ENCODE measurements at places on chromosomes 12 and 14.

- DNase-seq, result no peak
Measured at GRCh38 chr12:27619308-27619707, 76.9 kb upstream of the REP15 start.

DNA sequence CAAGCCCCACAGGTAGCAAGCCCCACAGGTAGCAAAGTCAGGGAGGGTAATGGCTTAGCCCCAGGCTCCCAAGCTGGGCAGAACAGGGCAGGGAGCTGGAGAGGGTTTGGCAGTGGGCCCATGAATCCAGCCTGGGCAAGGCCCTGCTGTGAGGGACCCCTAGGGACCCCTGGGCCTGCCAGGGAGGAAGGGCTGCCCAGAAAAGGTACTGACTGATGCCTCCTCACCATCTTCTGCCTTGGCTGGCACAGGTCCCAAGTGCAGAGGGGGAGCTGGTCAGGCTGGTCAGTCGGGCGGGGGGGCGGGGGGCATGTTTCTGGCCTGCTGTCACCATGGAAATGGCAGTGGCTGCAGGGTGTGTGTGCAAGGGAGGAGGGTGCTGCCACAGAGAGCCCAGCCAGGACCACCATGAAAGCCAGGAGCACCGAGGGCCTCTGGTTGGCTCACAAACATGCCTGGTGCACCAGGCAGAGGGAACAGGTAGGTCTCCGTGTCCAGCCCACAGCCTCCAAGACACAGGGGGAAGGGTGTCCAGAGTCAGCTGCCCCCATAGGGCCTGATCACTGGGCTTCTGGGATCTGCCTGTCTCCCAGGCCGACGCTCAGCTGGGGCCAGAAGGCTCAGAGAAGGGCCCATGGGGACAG is 1.5 kb upstream of the CRIP2 start:
- no peak for DNase-seq

DNA sequence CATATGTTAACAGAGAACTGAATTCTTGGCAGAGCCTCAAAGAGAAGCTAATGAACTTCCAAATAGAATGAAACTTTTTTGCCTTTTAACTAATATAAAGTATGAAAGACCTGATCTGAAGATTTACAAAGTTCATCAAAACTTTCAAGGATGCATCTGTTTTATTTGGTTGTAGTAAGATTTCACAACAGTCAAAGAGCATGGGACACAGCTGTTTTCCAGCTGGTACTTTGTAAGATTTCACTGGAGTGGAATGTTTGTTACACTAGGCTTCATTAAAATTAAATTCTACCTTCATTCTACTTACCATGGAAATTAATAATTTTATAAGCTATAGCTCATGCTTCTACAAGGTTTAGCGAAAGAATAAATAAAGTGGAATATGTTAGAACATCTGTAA is 351.2 kb downstream of the SLC6A15 start:
- no peak for DNase-seq

DNA sequence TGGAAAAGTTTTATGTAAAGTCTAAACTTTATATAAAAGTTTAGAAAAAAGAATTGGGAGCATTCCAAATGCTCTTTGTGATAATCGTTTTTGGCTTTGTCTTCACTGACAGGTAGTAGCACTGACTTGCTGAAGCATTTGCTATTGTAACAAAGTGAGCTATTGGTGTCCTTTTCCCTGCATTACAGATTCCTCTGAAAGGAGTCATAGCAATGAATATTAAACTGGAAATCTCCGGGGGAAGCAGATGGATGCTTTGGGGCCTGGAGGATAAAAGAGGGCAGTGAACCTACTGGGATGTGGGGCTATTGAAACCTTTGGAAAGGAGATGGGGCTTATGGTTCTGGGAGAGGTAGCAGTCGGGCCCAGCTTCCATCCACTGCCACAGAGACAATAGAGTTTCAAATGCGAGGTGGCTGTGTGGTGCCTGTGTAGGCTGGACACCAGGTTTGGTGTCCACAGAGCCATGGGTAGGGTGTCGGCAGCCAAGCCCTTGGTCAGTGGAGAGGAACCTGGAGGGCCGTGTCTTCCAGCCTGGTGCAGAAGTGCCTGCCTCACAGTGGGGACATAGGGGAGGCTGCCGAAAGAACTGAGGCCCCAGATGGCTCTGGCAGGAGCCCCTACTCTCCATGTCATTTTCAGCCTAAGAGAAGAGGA is 10.1 kb downstream of the GSG1 start:
- DNase-seq, result no peak
